Esophagus squamous epithelium (tissue), 5 donors: ENCODE measurements at places on chromosomes 4 and X. TPM values are rescaled to one million over a fixed set of nuclear protein-coding genes. Genes with fewer than 3 reads are reported as not detected.
A peak's percentile ranks its signal among the peaks of the same experiment; 100 is the strongest.

The USP17L26 gene
- total RNA-seq, result not detected

- no peaks in the 10 kb centered on the region for H3K27me3 ChIP-seq
- H3K27ac ChIP-seq, result peak overlapping the region; percentile 23
- H3K4me1 ChIP-seq, result peaks cover 9% of the 10 kb centered on the region
- DNase-seq, result no peak
- H3K4me3 ChIP-seq, result no peak overlapping the region
Observed at GRCh38 chr4:94413085-94413840, 38.5 kb upstream of the PDLIM5 start.

DNA sequence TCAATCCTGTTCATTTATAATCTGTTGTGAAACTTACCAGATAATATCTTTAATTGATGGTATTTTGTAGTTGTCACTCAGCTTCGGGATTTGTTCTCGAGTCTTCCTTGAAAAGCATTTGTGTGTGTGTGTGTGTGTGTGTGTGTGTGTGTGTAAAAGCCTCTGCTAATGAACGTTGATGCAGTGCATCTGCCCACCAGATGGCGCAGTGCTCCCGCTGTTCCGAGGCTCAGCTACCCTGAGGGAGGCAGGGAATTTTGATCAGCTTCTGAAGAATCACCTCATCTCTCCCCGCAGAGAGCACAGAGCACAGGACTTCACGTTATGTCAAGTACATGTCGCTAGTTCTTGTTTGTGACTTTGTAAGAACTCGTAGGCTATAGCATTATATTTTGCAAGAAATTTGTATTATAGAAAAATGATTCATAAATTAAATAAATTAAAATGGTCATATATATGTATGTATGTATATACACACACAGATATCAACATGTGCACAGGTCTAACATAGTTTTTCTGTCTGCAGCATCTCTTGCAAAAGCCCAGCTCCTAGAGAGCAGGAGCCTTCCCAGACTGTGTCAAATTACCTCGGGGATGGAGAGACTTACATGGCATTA, 316.7 kb upstream of the IGFBP7 start:
- DNase-seq, result no peak
- peaks cover 12% of the 10 kb centered on the region for H3K4me1 ChIP-seq

DNA sequence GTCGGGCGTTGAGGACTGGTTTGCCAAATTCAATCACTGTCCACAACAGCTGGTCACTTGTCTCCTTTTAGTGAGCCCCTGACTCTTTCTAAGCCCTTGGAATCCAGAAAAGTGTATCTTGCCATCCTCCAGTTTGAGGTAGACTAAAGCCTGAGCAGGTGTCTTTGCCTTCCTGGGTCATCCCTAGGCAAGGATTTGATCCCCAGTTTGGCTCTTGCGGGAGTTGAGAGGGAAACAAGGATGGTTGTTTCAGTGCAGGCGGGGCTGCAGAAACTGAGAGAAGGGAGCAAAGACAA, 2.2 kb upstream of the FGF5 start:
- H3K36me3 ChIP-seq, result no peaks in the 10 kb centered on the region
- peaks cover 34% of the 10 kb centered on the region for H3K4me1 ChIP-seq
- DNase-seq, result no peak
- H3K4me3 ChIP-seq, result no peak overlapping the region

DNA sequence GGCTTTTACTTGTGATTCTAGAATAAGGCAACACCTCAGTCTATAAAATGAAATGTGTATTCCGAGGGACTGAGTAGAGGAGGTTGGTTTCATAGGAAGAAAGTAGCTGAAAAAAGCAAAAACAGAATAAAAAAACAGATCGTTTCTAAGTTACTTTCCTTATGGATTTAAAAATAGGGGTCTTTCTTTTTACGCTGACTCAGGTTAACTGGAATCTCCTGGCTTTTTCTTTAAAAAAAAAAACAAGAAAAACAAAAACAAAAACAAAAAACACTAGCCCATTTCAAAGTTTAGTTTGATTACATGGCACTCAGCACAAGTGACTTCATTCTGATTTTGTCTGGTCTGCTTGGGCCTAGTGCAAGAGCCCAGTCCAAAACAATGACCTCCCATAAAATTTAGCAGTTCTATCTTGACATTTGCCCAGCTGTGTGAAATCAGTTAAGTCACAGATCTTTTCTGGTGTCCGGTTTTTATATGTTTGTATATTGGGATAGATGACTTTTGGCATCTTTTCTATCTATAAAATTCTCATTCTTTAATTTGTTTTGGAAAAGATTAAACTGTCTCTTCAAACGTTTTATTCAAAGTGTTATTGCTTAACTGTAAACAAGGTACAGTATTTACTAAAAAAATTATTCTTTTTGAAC, 222.7 kb upstream of the HTR2C start:
- DNase-seq, result no peak
- H3K27ac ChIP-seq, result no peak overlapping the region
- H3K4me1 ChIP-seq, result no peaks in the 10 kb centered on the region
- H3K27me3 ChIP-seq, result no peaks in the 10 kb centered on the region
